Progenitor cell of endocrine pancreas (in vitro differentiated cells): ENCODE measurements at places on chromosomes 11 and 22.

DNA sequence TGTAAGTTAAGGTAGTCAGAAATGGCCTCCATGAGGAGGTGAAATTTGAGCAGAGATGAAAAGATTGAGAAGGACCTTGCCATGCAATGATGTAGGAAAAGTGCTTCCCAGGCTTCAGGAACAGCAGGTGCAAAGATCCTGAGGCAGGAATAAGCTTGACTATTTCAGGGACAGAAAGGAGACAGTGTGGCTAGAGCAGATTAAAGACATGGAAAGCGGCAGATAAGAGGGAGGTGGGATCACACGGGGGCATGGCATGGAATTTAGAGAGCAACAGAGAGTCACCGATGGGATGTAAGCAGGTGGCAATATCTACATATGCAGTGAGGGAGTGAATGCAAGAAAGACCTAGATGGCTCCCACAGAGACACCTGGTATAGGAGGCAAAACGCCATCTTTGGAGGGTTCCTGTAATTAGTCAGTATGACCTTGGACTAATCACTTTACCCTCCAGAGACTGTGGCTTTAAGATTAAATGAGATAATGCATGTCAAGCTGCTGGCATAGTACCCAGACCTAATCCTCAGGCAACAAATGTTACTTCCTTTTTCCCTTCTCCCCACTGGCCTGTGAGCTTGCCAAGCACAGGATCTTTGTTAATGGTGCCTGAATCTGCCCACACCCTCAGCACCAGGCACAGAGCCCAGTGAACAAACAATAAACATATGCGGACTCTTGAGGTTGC is 24.6 kb upstream of the ACER3 start:
- no peak for DNase-seq

DNA sequence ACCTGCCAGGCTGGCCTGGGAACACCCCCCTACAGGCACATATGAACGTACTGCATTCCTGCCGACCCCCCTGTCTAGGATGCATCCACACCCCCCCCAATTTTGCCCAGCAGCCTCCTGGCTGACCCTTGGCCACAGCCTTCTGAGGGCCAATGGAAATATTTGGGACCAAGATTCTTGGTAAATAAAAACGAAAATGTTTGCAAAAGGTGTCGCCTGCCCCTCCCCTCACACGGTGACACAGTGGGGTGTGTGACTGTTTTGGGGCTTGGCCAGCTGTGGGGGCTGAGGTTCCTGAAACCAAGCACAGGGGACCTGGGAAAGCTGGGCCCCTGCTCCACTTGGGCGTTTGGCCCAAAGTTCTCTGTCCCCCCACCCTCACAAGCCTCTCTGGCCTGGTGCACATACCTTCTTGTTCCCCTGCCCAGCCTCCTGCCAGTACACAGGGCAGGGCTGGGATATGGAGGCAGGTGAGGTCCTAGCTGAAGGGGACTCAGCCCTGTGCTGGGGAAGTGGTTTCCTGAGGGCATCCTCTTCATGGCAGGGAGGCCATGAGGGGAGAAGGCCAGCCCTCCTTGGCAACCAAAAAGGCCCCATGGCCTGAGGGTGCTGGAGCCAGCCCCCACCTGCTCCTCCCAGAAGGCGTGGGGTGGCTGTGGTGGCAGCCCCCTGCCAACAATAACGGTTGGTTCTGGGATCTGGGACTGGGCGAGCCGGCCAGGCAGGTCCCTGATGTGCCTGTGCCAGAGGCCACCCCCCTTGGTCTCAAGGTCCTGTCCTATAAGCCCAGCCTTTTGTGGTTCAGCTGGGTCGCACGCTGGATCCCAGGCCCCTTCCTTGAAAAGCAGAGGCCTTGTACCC is 2.1 kb upstream of the CRACR2B start:
- DNase-seq: no peak

- DNase-seq: no peak
Measured at GRCh38 chr11:19769820-19770219, 57.2 kb downstream of the NAV2 start.

GRCh38 chr11:99376463-99376862 is 355.7 kb downstream of the CNTN5 start:
- DNase-seq: no peak

- no peak for DNase-seq
Measured at GRCh38 chr11:65341856-65342255, 8.2 kb downstream of the DPF2 start.

- no peak for DNase-seq
Measured at GRCh38 chr11:1568441-1568911, 3.6 kb downstream of the DUSP8 start.
